ENCODE measurements at places on chromosomes 11 and 22.

GRCh38 chr22:24601217-24602104, 1.5 kb upstream of the GGT1 start:
- DNase-seq = no peak

DNA sequence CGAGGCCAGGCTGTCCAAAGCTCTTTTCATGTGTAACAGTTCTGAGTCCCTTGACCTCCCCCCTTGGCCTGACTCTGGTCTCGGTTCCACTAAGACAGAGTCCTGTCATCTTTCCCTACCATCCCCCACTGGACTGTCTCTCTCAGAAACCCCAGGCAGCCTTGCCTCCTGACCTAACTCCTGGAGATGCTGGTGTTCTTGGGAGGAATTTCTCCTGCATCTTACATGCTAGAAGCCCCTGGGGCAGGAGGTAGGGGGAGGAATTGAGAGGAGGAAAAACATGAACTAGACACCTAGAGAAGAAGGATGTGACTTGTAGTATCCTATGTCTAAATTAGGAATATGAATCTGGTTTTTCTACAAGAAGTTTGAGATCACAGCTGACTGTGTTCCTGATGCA, 648 bp upstream of the IL18BP start:
- DNase-seq = no peak

DNA sequence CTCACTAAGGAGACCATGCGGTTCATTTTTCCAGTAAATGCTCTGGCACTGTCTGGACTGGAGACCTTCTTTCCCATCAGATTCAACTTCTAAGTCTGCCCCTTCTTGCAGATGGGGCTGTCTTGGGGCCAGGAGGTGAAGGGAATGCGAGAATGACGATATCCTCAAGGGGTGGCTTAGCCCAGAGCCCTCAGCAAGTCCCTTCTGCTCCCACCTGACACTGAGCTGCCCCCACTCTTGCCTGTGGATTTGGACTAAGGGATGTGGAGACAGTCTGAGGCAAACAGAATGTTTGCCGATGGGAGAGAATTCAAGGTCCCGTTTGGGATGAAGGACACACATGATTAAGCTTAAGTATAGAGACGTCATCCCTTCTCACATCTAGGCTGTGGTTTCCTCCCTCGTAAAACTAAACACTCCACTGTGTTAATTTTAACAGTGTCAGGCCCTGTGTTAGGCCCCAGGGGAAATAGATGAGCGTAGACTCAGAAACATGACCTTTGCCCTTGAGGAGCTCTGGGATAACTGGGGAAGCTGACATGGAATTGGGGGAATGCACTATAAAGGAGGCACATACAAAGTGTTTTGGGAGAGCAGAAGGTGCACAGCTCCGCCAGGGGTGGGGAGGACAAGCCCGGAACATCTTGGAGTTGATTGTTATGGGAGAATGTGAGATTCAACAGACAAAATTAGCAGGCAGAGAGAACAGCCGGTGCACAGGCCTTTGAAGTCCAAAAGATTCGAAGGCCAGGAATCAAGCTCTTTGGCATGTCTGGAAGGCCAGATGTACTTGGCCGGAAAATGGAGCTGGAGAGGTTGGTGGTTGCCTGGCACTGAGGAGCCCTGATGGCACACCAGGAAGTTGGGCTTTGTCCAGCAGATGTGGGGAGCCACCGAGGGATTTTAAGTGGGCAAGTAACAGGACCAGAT, 71.6 kb downstream of the ST3GAL4 start:
- peak; percentile 36 for DNase-seq

GRCh38 chr11:69220561-69221051, 64.9 kb downstream of the SMIM38 start:
- no peak for DNase-seq

DNA sequence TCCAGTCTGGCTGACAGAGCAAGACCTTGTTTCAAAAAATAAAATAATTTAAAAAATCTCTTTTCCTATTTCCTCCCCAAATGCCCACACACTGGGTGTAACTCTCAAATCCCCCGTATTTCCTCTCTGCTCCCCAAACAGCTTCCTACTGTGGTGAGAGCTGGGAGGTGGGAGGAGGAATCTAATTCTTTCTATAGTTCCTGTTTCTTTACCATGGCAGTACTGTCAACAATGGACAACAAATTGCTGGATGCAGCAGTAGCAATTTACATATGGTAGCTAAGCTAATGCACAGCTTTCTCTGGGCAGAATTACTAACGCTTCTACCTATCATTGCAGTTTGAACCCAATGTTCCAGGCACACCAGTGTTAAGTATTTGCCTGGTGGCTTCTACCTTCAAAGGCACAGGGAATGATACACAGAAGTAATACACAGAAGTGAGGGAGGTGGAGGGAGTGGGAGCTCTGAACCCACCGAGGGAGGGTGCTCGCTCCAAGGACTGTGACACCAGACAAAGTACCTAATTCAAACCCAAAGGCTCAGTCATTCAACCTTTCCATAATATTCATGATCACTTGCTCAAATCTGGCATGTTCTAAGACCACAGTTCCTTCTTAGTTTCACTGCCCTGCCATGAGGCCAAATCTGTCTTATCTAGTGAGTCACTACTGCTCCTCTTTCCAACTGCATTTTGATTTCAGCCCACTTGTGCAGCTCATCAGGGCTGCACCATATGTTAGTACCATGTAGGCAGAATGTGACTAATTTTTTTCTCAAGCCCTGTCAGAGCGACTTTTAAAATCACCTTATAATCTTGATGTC, 37.9 kb downstream of the CELF1 start:
- DNase-seq = peak; percentile 83

GRCh38 chr22:26453216-26453615, 24.2 kb downstream of the ASPHD2 start:
- no peak for DNase-seq

DNA sequence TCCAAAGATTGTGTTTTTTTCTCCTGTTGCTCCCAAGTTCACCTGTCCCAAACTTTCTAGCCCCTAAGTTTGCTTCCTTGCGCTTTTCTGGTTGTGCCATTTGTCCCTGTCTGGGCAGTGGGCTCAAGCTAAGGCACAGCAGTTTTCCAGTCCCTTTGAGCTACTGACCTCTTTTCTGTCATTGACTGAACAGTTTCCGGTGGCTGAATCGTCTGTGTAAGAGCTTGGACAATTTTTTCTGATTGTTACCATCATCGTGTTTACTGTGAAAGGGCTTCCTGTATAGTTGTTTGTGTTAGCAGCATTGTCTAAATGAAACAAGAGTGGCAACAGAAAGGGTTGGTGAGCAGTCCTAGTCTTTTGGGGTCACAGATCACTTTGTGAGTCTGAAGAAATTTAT, 49.8 kb downstream of the BMAL1 start:
- no peak for DNase-seq

- no peak for DNase-seq
Observed at GRCh38 chr11:32706985-32707741, 87.3 kb downstream of the CCDC73 start.

GRCh38 chr11:66345316-66345649, 379 bp upstream of the BRMS1 start:
- DNase-seq = no peak

DNA sequence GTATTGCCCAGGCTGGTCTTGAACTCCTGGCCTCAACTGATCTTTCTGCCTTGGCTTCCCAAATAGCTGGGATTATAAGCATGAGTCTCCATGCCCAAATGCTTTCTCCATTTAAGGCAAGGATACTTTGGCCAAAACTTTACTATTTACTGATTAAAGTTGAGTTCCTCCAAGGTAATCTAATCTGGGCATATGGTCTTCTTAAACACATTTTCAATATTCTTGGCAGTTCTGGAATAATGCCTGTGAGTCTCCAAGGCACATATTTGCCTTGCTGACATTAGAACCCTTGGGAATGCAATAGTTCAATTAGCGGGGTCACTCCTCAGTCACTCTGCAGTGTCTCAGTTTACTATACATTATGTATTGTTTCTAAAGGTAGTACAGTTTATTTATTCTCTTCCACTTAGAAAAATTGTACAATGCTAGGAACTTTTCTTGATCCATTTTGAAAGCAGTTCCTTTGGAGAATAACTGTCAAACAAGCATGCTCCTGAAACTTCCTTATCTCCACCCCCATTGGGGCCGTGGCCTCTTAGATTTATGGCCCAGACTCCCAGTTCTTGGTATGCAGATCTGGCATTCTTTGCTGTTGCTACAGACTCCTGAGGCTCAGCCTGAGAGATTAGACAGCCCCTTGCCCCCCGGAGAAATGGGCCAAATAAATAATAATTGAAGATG, 13.1 kb upstream of the RAB38 start:
- no peak for DNase-seq

- no peak for DNase-seq
Observed at GRCh38 chr11:131206671-131207070, 163.7 kb upstream of the NTM start.

DNA sequence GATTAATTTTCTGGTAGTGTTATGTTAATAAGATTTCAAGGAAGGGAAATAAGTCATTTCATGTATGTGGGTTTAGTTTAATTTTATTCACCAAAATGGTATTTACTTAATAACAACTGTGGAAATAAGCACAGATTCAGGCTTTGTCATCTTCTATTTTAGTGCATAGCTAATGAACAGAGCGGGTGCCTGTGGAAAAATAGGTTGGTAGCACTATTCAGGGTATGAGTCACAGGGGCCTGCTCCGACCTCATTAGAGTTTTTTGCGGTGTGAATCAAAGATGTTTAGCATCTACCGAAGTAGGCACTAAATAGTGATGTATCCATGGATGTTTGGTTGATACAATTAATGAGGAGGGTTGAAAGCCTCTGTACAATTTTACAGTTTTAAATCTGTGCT, 78.2 kb downstream of the FAT3 start:
- DNase-seq = no peak

DNA sequence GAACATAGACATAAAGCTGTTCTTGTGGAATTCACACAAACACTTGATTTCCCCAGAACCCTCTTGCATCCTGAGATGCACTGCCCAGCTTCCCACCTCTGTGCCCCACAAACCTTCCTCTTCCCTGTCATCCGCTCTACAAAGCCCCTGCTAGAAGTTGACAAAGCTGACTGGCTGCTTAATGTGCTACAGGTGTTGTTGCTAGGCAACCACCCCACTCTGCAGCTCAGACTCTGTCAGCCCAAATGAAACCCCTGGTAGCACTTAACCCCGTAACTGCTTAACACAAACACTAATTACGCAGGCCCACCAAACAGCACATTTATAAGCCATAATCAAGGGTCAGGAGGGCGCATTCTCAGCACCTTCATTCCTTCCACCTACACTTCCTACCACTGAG, 172.0 kb upstream of the CADM1 start:
- peak; percentile 1 for DNase-seq

GRCh38 chr11:57330029-57330428, 5.3 kb upstream of the TNKS1BP1 start:
- no peak for DNase-seq

DNA sequence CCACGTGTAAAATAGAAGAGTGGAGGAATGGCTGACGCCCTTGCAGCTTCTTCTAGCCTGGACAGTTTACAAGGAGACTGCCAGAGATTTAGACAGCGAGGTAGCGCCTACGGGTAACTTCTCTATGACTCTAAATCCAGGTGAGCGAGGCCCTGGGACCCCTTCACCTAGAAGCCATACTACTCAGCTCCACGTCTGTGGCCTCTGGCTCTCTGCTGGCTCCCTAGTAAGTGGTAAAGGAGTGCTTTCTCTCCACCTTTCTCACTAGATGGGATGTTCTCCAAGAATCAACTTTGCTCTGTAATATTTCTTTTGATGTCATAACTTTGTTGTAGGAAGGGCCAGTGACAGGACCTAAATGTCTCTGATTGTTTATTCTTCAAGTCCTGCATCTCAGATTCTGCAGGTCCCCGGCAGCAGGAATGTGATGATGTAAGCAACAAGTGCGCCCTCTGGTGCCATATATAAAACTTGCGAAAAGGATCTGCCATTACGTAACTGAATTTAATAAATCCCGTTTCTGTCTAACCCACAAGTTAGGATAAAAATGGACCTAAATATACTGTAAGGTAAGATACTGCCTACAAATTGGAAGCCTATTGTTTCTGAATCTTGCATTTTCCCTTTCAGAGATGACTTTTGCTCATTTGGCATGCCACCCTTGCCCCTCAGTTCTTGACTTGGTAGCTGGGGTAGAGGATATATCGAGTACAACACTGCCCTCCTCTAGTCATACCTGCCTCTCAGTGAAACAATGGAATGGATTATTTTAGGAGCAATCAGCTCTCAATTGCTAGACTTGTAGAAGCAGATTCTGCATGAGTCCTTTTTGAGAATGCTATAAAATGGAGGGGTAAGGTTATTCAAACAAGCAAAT, 11.0 kb upstream of the PTPN5 start:
- DNase-seq = no peak

GRCh38 chr11:57515332-57516060, at the start of gene SLC43A1:
SLC43A1 (minus strand) TSS chr11:57515702; CDS start chr11:57514111, 1,591 bp downstream.
- DNase-seq = no peak

DNA sequence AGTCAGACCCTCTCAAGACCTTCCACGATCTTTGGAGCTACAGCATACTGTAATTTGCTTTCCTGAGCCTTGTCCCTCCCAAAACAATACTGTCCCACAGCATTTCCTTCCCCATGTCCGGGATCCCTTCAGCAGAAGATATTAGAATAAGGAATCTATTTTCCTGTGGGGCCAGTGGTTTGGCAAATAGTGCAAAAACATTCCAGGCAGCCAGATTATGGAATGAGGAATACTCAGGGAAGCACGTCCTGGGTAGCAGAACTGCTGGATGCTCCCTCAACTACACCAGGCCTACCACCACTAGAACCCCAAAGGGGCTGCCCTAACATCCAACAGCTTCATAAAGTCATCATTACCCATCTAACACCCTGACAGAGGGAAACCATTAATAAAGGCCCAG, 61.5 kb downstream of the AAMDC start:
- DNase-seq = no peak

Measured in DMS 273 treated with DMSO at 0.1 percent for 48 hours (cell line).